ENCODE measurements at places on chromosomes 1 and 21.

DNA sequence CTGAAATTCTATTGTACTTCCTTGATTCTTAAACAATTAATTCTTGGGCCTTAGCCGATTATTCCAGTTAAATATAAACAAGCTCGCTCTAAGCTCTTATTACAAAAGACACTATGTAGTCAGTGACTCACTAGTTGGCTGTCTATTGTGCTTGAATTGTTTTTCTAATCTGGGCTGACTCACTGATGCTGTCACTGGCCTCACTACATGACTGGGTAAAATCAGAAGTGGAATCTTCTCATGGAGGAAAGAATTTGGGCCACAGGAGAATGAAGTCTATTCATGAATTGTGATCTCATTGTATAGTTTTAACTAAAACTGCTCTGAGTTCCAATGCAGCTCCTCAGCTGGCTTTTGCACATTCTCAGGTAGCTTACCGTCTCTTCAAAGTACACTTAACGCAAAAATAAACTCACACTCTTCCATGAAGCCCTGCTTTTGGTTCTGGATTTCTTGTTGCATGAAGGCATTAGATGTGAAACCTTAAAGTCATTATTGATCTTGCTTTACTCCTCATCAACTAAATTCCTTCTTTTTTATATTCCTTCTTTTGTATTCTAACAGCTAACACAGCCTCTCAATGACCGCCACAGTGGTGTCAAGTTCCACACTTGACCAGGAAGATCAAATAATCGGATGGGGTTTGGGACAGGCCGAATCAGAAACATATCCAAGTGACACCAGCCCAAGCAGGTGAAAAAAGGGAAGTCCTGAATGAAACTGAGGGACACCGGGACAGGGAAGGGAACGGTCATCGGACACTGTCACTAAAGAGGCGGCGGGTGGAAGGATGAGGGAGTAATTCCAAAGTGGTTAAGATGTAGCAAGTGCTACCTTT lies 80.9 kb upstream of the LBR start:
- DNase-seq: no peak

DNA sequence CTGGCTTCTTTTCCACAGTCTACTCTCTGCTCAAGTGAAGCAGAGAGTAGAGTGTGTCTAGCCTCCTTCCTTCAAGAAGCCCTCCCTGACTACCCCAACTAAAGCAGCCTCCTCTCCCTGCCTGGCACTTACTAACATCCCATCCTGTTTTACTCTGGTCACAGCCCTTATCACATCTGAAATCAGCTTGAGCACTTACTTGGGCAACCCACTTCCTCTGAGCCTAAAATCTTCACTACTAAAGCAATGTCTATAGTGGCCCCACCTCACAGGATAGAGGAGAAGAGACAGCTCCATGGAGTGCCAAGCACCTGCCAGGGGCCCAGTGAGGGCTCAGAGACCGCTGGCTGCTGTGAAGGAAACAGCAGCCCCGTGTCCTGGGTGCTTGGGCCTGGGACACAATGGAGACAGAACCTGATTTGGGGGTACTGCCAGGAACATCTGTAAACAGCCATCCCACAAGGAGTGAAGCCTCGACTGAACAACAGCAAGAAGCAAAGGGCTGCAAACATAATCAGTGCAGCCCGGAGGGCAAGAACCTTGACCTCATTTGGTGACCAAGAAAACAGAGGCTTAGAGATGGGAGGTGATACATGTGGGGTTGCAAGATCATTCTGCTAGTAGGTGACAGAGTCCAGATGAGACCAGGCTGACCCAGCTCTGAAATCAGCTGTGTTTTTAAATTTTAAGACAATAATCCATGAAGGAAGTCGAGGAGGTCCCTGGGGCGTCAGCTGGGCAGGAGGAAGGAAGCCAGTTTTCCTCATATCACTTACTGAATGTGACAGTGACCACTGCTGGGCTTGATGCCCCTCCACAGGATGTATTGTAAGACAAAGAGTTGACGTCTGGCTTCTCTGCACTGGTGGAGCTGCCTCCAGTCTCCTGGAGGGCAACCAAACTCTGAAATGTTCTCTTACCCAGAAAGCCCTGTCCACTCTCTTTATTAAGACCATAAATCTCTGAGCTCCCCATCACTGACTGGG lies 710.6 kb downstream of the MATN1 start:
- DNase-seq: no peak

- no peak for DNase-seq
Observed at GRCh38 chr1:26953374-26953773, 6.9 kb downstream of the KDF1 start.

GRCh38 chr1:169809370-169810095 lies 14.8 kb upstream of the METTL18 start:
- DNase-seq: no peak

GRCh38 chr1:6489799-6490180 lies 1.7 kb downstream of the PLEKHG5 start:
- DNase-seq: peak; percentile 42

GRCh38 chr1:183778568-183779433 lies 26.1 kb upstream of the RGL1 start:
- DNase-seq: no peak

DNA sequence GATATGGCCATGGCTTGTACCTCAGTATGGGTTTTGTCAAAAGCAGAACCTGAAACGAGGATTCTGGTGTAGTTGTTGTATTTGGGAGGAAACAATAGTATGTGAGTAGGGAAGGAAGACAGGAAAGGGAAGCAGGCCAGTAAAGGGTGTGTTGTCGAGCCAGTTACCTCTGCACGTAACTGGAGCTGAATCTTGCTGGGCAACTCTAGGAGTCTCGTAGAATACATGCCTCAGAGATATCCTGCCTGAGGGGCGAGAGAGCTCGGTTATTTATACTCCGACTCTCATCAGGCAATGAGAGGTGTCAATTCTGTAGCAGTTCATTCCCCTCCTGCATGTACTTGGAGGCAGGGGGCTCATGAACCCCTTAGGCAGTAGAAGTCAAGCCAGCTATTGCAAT lies 45.9 kb upstream of the KIF26B start:
- no peak for DNase-seq

DNA sequence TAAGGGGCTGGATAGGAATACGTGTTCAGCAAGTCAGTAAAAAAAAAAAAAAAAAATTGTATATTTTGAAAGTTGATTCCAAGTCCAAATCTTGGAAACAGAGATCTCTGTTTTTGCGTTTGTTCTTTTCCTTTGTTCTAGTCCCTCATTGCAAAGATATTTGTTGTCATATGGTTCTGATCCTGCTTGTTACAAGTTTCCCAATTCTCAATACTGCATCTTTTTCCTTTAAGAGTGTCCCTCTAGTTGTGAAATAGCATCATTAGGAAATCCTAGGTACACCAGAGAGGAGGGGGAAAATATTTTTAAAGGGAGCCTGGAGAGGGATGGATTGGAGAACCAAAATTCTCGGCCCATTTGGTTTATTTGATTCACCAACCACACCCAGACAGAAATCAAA lies 152.2 kb upstream of the C1orf105 start:
- no peak for DNase-seq

DNA sequence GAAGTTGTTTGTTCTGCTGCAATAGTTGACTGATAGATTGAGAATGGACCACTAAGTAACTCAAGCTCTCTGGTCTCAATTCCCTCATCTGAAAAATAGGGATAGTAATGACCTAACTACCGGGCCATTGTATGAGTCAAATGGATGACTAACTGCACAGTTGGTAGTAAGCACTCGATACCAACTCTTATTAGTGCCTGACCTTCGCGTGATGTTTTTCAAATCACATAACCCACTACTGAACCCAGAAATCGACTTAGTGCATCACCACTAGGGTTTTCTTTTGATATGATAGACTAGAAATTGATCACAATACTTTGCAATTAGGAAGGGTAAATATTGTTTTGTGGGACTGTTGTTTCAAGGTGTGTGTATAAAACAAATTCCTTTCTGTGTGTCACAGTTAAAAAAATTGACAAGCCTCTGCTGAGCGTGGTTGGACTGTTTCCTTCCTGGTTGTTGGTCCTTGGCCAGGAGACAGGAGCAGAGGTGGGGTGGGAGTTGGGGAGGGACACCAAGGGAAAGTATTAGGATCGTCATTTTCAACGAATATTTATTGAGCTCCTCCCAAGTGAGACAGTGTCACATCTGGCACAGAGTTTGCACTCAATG lies 54.0 kb upstream of the LRP8 start:
- no peak for DNase-seq

GRCh38 chr1:226845624-226846023 lies 24.8 kb upstream of the PSEN2 start:
- DNase-seq: no peak

GRCh38 chr1:170776252-170776651 lies 112.3 kb downstream of the PRRX1 start:
- no peak for DNase-seq

- DNase-seq: peak; percentile 78
Observed at GRCh38 chr1:94926126-94926914, 590 bp downstream of the CNN3 start.

DNA sequence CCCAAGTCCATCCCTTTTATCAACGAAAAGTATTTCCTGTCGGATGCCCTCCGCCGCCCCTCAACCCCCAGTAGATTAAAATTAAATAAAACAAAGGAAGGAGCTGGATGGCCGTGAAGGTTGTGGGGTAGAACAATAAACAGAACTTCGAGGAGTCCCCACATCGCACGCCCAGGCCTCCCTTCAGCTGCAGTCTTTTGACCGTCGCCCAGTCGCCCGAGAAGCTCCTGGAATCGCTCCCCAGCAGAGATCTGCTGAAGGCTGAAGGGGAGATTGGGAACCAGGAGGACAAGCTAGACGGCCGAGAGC lies 905 bp downstream of the BARHL2 start:
- DNase-seq: no peak

GRCh38 chr1:239558991-239559390 lies 172.6 kb downstream of the CHRM3 start:
- no peak for DNase-seq

DNA sequence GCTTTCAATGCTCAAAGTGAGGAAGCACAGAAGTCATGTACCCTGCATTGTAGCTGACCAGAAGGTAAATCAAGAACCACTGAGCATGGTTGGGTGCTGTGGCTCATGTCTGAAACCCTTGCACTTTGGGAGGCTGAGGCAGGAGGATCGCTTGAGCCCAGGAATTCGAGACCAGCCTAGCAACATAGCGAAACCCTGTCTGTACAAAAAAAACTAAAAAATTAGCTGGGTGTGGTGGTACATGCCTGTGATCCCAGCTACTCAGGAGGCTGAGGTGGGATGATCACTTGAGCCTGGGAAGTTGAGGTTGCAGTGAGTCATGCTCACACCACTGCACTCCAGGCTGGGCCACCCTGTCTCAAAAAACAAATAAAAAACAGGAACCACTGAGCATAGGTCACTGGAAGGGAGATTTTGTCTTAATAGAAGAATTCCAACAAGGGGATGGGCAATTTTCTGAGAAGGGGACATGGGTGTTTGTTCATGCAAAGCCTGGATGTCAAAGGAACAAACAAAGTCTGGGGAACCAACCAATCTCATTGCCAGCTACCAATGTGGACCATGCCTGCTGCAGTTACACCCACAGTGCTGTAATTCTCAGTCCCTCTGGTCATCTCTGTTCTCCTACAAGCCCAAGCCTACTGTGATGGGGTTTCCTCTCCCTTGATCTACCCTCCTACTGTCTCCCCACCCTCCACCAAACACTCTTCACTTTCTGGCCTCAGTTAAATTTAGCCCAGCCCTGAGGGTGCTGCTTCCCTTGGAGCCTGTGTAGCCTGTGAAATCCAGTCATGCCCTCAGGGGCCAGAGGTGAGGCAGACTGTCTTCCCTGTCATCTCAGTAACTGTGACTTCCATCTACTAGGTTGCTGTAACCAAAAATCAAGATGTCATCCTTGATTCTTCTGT lies 47.9 kb downstream of the ELF3 start:
- no peak for DNase-seq

GRCh38 chr1:47561523-47562007 lies 123.7 kb downstream of the FOXD2 start:
- no peak for DNase-seq

GRCh38 chr1:147605591-147605990 lies 64.3 kb downstream of the BCL9 start:
- DNase-seq: no peak

GRCh38 chr21:40563900-40564299 lies 283.1 kb downstream of the DSCAM start:
- DNase-seq: no peak

GRCh38 chr1:26539722-26540121 lies 10.2 kb downstream of the RPS6KA1 start:
- no peak for DNase-seq

- no peak for DNase-seq
Observed at GRCh38 chr1:26727476-26727875, 31.7 kb downstream of the ARID1A start.

DNA sequence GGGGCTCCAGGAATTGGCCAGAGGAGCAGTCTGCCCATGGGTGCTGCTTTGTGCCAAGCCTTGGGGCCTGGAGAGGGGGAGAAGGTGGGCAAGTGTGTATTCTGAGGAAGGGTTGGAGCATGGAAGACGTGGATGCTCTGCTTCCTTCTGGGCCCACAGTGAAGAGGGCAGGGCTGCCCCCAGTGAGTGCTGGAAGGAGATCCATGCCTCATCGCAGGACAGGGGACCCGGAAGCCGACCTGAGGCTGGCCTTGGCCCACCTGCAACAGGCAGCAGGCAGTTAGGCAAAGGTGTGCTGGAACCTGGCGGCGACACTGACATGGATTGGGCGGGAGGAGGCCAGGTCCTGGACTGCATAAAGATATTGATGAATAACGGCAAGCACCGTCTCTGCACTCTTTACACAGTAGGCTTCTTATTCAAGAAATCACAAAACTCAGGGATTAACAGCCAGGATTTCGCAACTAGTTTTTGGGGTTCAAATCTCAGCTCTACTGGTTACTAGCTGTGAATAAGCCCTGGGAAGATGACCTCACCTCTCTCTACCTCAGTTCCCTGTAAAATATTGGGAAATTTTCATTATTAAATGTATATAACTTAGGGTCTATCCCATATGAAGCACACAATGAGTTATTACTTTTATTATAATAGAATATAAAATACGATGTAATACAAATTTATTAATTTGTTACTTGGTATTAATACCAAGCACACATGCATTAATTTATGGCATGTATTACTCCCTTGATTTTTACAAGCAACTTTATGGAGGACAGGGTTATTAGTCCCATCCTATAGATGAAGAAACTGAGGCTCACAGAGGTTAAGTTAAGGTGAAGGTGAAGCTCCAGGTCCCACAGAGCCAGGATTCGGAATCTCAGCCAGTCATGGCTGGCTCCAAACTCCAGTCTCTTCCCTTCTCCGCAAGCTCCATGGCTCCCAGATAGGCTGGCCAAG lies 62.3 kb downstream of the DHRS3 start:
- DNase-seq: peak; percentile 16

Measured in tibial artery (tissue), 4 donors.